SK-N-MC (cell line): ENCODE measurements at places on chromosomes 4 and X.

DNA sequence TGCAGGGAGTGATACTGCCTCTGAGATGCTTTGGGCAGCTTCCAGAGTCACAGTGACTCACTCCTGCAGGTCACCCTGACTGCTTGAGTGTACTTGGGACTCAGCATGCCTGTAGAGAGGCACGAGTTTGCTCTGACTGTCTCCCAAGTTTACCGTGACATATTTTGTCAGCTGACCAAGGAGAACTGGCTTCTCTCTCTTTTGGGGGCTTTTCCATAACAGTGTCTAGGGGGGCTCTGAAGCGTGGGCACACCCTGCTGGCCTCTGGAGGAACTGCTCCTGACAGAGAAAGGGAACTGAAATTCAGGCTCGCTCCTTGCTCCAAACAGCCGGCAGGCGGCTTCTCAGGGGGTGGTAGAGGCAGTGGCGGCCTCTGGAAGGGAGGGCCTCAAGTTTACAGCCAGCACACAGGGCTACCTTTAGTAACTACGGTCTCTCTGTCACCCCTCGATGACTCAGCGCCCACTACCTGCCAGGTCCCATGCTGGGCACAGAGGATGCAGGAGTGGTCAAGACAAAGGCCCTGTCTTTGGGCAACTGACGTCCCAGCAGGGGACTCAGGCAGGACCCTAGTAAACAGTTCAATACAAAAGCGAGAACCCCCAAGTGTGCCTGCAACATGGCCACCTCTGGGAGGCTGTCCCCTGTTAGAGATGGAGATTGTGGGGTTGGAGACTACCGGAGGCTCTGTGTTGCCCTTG lies 17.8 kb downstream of the ZNF185 start:
- no peak for DNase-seq

DNA sequence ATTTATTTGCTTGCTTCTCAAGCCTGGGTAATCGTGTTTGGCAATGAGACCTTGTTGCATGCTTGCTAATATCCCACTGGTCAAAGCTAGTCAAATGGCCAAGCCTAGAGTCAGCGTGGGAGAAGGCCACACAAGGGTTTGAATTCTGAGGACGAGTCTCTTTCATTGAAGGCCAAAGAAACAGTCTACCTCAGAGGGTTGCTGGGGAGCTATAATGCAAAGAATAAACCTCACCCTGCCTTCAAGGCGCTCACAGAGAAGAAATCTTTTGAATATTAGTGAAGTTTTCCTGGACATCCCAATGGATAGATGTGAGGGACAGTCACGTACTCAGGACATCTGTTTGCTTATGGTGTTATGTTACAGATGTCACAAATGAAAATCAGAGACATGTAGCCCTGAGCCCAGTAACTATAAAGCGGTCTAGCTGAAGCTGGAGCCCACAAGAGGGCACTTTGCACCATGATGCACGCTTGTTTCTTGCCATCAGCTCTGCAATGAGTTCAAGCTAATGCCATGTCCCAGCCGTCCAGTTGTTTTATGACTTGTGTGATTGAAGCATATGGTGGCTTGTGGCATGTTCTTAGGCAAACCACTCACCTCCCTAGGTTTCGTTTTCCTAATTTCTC lies 1.1 kb upstream of the TLR3 start:
- DNase-seq = no peak

DNA sequence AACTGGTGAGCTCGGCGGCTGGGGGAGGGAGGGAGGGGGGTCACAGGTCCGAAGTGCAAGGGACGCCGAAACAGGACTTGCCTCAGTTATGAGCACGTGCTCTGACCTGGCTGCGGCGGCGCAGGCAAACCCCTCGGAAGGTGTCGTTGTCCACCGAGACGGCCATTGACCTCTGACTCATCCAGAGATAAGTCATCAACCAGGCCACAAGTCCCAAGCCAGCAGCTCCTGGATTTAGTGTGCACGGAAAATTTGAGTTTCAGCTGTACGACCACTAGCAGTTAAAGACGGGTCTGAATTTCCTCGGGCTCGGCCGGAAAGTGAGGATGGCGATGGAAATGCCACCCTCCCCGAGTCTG lies 674 bp downstream of the SH3D19 start:
- DNase-seq = no peak

DNA sequence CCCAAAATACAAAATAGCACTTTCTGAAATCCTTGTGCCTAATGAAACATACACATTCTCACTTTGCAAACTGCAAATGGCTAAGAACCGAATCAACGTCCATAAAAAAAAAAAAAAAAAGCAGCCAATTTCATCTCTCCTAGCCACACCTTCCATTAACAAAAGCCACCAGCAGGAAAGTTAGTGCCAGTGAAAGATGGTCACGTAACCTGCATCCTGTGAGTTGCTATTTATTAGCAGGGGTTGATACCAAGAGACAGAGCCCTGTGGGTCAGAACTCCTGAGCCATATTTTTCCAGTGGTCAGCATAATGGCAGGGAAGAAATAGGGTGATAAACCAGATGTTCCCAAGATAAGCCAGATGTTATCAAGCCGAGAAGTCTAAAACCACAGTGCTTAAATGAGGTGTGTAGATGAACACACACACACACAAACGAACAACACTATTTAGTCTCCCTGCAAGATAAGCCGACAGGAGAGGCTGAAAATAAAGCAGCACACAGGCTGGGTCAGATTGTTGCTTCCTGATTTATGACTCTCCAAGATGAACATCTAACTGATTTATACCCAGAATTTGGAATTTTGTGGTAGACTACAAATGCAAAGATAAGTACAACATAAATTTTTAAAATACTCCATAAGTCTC lies 11.5 kb downstream of the PPARGC1A start:
- DNase-seq = no peak

DNA sequence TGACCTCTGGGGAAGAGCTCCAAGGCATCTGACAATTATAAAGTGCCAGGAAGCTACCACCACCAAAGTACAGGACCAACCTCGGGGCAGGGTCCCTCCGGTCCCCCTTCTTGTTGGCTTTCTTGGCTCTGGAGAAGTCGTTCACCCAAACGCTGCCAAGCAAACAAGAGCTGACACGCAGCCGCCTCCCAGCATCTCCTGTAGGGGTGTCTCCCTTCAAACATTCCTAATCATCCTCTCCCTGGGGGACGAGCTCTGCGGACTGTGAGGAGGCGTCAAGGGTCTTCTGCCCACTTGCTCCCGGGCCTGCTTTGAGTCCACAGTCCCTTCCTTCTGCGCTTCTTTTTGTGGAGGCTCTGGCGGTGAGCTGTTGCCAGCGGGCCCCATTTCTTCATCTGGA lies 158.9 kb upstream of the MAB21L2 start:
- no peak for DNase-seq

GRCh38 chrX:150542846-150543229 lies 25.6 kb upstream of the MTM1 start:
- no peak for DNase-seq

- DNase-seq = no peak
Observed at GRCh38 chrX:29547877-29548276, 667.5 kb upstream of the MAGEB2 start.

DNA sequence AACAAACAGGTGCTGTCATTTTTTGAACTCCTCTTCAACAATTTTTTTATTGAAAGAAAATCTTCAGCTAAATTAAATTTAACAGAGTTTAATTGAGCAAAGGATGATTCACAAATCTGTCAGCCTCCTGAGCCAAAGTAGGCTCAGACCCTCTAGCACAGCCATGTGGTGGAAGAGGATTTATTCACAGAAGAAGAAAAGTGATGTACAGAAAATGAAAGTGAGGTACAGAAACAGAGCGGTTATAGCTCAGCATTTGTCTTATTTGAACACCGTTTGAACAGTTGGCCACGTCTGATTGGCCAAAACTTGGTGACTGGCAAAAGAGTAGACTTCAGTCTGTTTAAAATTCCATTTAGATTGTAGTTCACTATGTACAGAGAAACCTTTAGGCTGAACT lies 217.3 kb downstream of the SPANXN1 start:
- DNase-seq = no peak

- DNase-seq = no peak
Observed at GRCh38 chrX:64204252-64204651, 1.3 kb downstream of the AMER1 start.

DNA sequence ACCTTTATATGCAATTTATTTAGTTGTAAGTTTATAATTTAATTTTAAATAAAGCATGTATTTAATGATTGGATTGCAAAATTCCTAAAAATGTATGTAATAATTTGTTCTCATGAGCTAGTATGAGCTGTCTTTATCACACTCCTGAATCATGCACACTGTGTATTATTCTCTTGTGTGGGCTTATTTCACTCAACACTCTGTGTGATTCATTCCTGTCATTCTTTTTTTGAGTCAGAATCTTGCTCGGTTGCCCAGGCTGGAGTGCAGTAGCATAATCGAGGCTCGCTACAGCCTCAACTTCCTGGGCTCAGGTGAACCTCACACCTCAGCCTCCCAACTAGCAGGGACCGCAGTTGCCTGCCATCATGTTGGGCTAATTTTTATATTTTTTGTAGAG lies 123.1 kb upstream of the SLC34A2 start:
- no peak for DNase-seq

DNA sequence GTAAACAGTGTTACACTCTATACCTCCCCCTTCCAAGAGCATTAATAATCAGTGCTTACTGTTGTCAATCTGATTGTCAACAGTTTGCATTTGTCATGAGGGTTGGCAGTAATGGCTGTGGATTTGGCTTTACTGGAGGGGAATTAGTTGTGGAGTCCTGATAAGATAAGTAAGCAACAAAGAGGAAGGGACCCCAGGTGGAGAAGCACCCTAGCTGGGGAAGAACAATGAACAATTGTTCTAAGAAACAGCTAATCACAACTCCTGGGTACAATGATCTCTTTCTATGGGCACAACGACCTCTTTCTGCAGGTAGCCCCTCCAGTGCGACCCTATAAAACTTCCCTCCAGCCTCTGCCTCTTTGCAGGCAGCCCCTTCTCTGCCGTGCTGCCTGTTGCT lies 53.2 kb upstream of the CDKN2AIP start:
- DNase-seq = no peak

- DNase-seq = no peak
Observed at GRCh38 chr4:123014038-123014437, 91.6 kb upstream of the NUDT6 start.

- no peak for DNase-seq
Observed at GRCh38 chr4:65658117-65658516, 12.2 kb downstream of the EPHA5 start.

- no peak for DNase-seq
Observed at GRCh38 chr4:166293556-166293955, 420.5 kb downstream of the TLL1 start.

- DNase-seq = peak; percentile 10
Observed at GRCh38 chr4:37837446-37837845, 11.0 kb downstream of the PGM2 start.

- no peak for DNase-seq
Observed at GRCh38 chrX:85326234-85327059, 53.0 kb downstream of the POF1B start.

DNA sequence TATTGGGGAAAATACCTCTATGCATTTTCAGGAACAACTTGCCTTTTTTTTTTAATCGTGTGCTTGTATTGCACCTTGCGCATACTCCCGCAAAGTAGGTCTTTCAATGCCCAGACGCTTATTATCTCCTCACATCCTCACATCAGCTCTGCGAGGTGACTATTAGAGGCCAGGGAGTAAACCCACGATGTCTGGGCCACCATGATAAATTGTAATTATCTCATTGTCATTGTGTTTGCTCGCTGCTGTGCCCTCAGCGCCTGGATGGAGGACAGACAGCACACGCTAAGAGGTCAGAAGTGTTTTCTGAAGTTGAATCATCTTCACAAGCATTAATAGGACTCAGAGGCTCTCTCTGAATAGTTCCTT lies 1.0 kb upstream of the RELL1 start:
- DNase-seq = no peak

GRCh38 chrX:151082077-151082948 lies 94.1 kb upstream of the GPR50 start:
- no peak for DNase-seq

DNA sequence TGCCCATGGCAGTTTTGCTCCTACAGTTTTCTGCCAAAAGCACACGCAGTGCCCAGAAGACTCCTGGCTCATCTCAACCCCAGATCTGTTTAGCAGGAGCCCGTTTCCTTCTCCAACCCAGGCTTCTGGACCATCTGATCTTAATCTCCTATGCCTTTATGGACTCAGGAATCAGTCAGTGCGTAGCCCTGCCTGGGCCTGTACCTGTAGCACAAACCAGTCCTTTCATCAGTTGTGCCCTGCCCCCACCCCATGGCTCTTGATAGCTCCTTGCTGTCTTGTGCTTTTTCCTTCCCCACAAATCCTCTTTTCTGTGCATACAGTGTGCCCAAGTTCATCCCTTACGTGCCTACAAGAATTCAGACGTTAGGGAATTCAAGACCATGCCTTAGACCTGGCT lies 1.5 kb downstream of the ZNF718 start:
- DNase-seq = no peak

DNA sequence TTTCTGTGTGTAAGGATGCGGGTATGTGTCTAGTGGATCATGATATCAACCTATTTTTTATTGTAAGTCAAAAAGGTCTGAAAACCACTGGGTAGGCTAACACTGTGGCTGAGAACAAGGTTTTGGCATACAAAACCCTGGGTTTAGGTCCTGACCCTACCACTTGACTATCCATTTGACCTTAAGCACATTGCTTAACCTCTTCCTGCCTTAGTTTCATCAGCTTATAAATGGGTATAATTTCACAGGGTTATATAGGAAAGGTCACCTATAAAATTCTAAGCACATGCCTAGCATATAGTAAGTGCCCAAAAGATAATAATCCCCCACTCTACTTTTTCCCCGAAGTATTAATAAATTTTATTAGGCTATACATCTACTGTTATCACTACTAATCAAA lies 263.0 kb downstream of the UNC5C start:
- DNase-seq = no peak

DNA sequence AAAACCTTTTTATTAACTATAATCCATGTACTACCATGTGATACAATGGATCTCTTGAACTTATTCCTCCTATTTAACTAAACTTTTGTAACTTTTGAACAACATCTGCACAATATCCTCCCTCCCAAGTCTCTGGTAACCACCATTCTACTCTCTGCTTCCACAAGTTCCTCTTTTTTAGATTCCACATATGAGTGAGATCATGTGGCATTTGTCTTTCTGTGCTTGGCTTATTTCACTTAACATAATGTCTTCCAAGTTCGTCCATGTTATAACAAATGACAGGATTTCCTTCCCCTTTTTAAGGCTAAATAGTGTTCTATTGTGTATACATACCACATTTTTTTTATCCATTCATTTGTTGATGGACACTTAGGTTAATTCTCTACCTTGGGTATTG lies 28.1 kb downstream of the DCAF8L1 start:
- no peak for DNase-seq
